Foreskin melanocyte (primary cell): ENCODE measurements at places on chromosomes 12 and 14.
A peak's percentile ranks its signal among the peaks of the same experiment; 100 is the strongest.

- peak; percentile 54 for DNase-seq
Observed at GRCh38 chr14:21191809-21192446, 36.1 kb upstream of the OR5AU1 start.

DNA sequence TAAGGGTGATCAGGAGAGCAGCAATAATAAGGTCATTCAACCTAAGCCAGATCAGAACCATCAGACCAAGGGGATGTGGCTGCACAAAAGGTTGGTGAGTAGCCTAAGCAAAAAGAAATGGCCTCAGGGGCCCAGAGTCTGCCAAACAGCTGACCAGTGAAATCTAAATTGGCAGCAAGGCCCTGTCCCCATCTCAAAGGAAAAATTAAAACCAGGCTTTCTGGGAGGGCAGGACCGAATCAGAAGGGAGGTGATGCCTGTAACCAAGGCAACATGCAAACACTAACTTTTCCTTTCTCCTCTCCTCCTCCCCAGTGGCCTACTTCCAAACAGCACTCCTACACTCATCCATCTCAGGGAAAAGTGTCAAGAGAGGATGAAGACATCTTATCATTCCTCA is 256.4 kb downstream of the NUAK1 start:
- DNase-seq, result peak; percentile 24

GRCh38 chr14:92494512-92494911 is 19.1 kb upstream of the RIN3 start:
- DNase-seq, result no peak

DNA sequence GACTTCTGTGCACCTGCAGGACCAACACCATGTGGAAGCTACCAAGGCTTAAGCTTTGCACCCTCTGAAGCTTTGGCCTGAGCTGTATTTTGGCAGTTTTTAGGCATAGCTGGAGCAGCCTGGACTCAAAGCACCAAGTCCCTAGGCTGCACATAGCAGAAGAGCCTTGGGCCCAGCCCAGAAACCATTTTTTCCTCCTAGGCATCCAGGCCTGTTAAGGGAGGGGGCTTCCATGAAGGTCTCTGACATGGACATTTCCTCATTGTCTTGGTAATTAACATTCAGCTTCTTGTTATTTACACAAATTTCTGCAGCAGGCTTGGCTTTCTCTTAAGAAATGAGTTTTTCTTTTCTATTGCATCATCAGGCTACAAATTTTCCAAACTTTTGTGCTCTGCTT is 475.8 kb upstream of the FLRT2 start:
- no peak for DNase-seq

- no peak for DNase-seq
Observed at GRCh38 chr12:55428331-55429243, 2.5 kb downstream of the OR6C76 start.
